ENCODE measurements at places on chromosomes 13 and 19.

DNA sequence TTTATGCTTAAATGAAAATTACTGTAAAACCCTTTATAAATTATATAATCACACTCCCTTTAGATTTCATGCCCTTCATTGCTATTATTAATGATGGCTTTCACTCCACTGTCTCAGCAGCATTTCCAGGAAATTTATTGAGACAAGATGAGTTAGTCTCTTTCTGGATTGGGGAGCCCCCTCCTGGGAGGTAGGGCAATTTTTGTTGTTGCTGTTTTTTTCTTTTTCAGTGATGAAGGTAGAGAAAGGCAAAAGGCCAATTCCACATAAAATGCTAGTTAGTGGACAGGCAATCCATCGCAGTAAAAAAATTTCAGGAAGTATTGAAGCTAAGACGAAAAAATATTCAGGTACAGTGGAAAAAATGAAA, 80.2 kb downstream of the TEX26 start:
- DNase-seq = peak; percentile 11

DNA sequence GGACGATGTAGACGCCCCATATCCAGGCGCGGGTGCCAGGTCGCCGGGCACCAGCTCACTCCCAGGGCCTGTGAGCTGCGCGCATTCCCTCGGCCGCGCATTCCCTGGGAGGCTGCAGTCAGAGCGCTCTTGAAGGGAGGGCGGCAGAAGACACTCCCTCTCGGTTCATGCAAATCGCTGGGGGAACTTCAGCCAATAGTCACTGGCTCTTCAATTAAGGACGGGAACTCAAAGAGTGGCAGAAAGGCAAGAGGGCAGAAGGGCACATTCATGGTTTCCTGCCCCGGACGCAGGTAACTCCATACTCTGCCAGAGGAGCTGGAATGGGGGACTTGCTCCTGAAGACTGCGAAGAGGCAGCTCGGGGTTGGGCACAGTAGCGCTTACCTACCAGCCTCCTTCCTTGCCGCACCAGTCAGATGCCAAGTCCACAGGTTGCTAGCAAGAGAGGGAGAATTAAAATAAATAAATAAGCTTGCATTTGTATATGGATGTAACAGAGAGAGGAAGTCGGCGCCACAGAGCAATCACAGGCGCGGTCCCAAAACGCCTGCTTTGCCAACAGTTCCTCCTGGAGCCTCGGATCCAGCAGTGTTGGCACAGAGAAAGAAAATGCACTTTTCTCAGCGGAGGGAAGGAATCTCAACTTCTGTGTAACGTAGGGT, 459 bp downstream of the PCDH20 start:
- DNase-seq = no peak

GRCh38 chr19:54319892-54320670, 7.1 kb upstream of the LILRA5 start:
- DNase-seq = no peak

DNA sequence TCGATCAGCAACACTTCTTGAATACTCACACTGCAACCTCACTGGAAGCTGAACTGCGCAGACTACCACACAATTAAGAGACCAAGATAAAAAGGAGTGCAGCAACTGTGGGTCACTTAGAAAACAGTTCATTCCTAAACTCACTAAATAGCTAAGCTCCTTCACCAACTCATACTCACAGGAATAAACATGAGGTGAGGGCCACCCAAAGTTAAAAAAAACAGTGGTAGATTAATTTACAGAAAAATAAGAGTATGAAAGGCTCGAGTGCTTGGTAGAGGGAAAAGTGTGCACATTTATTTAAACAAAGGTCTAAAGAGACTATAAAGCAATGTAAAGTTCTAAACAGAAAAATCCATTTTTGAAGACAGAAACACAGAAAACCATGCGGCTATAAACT, 7.6 kb downstream of the ANKRD10 start:
- DNase-seq = no peak

GRCh38 chr13:67950603-67951002, 720.5 kb upstream of the PCDH9 start:
- no peak for DNase-seq

- DNase-seq = no peak
Measured at GRCh38 chr13:25982907-25983306, 68.9 kb downstream of the SHISA2 start.

DNA sequence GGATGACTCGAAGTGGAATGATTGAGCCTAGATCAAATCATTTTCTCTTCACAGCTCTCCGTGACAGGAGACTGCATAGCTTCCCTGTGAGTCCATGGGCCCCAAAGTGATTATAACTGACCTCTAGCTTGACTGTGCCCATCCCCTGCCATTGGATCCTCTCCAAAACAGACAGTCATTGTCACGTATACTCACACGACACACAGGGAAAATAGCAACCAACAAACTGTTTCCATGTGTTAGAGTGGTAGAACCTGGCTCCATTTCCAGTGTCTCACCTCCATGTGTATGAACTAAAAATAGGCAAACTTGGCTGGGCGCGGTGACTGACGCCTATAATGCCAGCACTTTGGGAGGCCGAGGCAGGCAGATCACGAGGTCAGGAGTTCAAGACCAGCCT, 48.8 kb upstream of the NPAS1 start:
- peak; percentile 99 for DNase-seq

DNA sequence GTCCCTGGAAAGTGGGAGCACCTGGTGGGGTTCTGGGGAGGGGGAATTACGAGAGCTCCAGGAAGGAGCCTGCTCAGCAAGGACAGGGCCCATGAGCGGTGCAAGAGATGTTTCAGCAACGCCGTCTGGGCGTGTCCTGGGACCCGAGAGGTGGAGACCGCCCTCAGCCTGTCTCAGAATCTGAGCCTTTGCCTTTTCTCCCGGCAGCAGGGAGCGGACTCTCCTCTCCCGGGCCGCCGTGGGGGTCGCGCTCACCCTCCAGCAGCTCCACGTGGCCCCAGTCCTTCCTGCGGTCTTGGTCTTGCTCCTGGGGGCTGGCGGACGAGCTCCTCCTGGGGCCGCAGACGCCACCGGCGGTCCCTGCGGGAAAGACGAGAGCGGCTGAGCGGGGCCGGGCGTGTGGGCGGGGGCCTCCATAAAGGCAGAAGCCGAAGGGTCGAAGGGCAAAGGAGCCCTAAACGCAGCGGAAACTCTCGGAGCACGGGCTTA, 714 bp downstream of the POLRMT start:
- DNase-seq = peak; percentile 41

DNA sequence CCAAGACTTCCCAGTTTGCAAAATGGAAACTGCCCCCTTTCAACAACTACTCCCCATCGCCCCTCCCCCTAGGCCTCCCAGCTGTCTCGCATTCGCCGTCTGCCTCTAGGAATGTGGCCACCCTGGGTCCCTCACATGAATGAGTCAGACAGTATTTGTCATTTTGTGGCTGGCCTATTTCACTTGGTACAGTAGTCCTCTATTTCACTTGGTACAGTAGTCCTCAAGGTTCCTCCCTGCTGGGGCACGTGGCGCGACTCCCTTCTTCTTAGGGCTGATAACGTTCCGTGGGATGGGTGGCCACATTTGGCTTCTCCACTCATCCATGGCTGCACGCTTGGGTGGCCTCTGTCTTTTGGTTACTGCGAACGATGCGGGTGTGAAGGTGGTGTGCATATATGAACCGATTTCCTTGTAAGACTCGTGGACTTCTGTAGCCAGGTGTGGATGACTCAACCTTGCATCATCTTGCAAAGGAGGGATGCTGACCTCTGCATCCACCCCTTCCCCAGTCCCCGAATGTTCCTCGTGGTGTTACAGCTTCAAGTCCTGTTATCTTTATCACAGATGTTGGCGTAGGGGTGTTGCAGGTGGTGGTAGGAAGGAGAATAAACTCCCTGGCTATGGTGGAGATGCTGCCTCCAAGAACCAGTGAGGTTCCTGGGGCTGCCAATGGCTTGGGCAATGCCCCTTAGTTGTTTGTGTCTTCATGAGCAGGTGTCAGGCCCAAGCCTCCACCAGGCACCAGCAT, 112.1 kb upstream of the SOX1 start:
- DNase-seq = no peak

DNA sequence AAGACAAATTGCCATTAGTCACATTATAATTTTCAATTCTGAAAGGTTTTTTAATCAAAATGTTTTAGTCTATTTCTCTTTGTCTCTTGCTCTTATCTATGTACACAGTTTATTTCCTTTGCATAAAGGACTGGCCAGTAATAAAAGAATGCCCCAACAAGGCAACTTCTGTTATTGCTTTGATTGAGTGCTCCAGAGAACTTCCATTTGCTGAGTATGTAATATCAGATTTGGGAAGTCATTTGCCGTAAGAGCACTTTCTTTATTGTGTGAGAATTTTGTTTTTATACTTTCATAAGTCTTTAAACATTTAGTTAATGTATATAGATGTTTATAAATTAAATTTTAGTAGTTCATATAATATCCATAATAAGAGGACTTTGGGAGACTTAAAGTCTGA, 1140.4 kb downstream of the PCDH9 start:
- no peak for DNase-seq

GRCh38 chr13:111184458-111185401, 69.6 kb downstream of the ARHGEF7 start:
- no peak for DNase-seq

GRCh38 chr19:40565910-40566495, 10.7 kb upstream of the SHKBP1 start:
- no peak for DNase-seq

- DNase-seq = no peak
Measured at GRCh38 chr19:13063461-13064091, 39.1 kb downstream of the LYL1 start.

- no peak for DNase-seq
Measured at GRCh38 chr13:99022941-99023340, 45.1 kb upstream of the DOCK9 start.

DNA sequence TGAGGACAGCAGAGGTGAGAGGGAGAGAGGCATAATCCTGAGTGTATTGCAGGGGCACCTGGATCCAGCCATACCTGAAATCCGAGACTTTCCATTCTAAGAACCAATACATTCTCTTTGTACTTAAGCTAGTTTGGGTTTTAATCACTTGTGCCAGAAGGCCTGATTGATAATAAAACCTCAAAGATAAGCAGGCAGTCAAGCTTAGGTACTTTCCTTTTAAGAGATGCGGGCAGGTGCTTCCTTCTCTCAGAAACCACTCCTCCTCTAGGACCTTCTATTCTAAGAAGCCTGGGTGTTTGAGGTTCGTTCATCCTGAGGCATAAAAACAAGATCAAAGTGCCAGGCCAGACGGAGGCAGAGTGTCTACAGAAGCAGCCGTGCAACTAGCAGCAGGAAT, 22.2 kb downstream of the FAM187B start:
- DNase-seq = no peak

- DNase-seq = no peak
Measured at GRCh38 chr13:23652909-23653726, 82.9 kb downstream of the TNFRSF19 start.

GRCh38 chr13:101916108-101916774, 463.8 kb downstream of the ITGBL1 start:
- no peak for DNase-seq

GRCh38 chr19:38508507-38508906, 75.0 kb downstream of the RYR1 start:
- no peak for DNase-seq

GRCh38 chr19:16593181-16593580, 21.0 kb upstream of the SLC35E1 start:
- no peak for DNase-seq

GRCh38 chr13:95447814-95448213, 104.7 kb upstream of the CLDN10 start:
- DNase-seq = no peak

- DNase-seq = no peak
Measured at GRCh38 chr13:109154546-109154945, 525.1 kb downstream of the MYO16 start.

- no peak for DNase-seq
Measured at GRCh38 chr19:3282564-3282963, 58.1 kb downstream of the CELF5 start.

DNA sequence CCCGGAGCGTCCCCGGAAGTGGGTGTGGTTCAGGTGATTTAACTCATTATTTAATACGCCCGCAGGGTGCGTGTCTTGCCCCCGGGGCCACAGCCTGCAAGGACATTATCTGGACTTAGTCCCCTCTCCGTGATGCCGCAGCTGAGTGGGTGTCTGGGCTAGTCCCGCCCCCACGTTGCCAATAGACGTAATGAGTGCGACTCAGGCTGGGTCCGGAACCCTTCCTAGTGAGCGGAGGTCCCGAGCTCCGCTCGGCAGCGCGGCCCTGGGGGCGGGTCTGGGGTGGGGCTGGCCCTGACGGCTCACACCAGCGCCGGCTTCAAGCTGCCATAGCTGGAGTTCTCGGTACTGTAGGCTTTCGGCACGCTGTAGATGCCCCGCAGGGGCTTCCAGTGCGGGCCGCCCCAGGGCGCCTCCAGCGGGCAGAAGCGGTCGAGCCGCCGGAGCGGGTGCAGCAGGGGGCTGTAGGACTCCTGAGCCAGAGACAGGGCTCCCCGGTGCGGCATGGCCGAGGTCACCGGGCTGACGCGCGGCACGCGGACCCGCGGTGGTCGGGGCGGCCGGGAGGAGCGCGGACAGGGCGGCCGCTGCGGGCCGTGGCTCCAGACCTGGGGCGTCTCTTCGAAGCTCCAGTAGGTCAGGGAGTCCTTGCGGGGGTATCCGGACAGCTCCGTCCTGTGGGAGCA, 918 bp upstream of the LHB start:
- peak; percentile 22 for DNase-seq

- DNase-seq = no peak
Measured at GRCh38 chr13:52849291-52850071, 1.0 kb upstream of the PCDH8 start.

DNA sequence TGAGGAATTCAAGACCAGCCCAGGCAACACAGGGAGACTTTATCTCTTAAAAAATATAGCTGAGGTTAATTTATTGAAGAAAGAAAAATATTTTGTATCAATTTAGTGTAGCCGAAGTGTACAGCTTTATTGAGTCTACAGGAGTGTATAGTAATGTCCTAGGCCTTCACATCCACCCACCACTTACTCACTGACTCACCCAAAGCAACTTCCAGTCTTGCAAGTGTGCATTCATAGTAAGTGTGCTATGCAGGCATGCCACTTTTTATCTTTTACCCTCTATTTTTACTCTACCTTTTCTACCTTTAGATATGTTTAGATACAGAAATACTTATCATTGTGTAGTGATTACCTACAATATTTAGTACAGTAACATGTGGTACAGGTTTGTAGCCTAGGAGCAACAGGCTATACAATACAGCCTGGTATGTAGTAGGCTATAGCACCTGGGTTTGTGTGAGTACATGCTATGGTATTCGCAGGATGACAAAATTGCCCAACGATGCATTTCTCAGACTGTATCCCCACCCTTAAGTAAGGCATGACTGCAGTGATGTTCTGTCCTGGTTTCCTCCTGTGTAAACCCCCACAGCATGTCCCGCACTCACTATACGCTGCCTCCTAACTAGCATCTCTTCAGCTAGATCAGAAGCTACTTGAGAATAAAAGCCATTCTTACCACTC, 15.3 kb upstream of the ATP12A start:
- peak; percentile 13 for DNase-seq

GRCh38 chr13:105340061-105340606, 1195.3 kb downstream of the EFNB2 start:
- DNase-seq = no peak

- DNase-seq = peak; percentile 100
Measured at GRCh38 chr19:3450796-3451411, 29.4 kb downstream of the SMIM24 start.
